Stimulated activated CD4-positive, alpha-beta T cell treated with anti-CD3 and anti-CD28 coated beads, TNF-alpha, amount 100 ng/mL, for 24 hours (primary cell): ENCODE measurements at places on chromosomes 2 and 18.

DNA sequence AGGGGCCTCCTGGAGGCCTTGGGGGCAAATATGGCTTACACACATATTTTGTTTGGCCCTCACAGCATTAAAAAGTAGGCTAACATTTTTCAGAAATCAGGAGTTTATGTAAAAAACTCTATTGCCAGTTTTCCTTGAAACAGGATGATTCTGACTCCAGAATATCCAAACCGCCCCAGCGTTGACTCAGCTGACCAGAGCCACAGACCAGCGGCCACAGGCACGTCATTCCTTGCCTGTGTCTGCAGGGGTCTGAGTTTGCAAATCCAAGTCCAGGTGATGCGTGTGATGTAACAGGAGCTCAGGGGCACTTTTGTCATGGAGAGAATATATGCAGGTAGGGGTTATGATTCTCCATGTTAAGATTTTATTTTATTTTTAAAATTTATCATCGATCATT lies 79.4 kb upstream of the ALKAL2 start:
- DNase-seq = no peak

GRCh38 chr2:43383533-43383932 lies 157.1 kb upstream of the ZFP36L2 start:
- no peak for DNase-seq

DNA sequence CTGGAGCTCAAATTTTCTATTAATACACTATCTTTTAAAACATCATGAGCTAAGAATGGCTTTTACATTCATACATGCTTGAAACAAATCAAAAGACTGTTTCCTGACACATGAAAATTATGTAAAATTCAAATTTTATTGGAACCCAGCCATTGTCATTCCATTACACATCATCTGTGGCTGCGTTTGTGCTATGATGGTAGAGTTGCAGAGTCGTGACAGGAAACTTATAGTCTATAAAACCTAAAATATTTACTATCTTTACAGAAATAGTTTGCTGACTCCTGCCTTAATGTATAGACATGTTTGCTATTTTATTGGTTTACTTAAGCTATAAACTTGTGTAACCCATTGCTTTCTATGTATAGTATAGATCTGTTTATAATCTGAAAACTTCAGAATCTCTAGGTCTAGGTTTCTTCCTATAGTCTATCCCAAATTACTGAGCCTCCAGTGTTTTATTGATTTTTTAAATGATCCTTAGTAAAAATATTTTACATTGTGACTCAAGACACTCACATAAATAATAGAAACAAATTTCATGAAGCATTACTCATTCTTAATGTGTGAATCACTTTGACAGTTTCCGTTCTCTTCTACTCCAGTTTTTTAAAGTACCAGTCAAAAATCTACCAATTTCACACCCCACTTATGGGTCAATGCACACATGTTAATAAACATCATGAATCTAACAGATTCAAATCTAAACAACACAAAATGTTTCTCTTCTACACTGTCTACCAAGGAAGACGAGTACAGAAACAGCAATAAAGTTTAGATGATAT lies 26.4 kb upstream of the MRPL19 start:
- no peak for DNase-seq

GRCh38 chr18:25284281-25284680 lies 67.7 kb downstream of the ZNF521 start:
- DNase-seq = no peak

- DNase-seq = no peak
Measured at GRCh38 chr2:71798266-71799012, 345.1 kb downstream of the DYSF start.

GRCh38 chr18:47997338-47997780 lies 66.9 kb upstream of the SMAD2 start:
- peak; percentile 12 for DNase-seq

- DNase-seq = peak; percentile 46
Measured at GRCh38 chr18:62324917-62325805, at the start of gene TNFRSF11A. Gene TNFRSF11A (plus strand): TSS chr18:62325310. CDS start chr18:62325353, 43 bp downstream.

DNA sequence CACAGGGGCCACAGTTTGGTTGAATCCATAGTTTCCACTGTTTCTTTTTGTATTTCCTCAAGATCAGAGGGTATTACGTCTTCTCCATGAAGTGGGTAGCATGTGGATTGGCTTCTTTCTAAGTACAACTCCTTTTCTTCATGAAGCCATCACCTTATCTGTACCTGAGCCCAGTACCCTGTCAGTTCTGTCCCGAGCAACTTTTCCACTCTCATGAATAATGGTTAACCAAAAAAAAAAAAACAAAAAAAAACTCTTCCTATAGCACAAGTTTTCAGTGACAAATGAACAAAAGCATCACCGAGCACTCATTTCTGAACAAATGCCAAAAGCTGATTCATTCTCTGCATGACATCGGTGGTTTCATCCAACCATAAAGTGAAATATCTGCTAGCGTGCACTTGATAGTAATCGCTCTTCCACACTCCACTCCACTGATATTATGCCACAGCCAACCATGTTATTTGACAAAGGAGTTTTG lies 53.0 kb upstream of the CCDC150 start:
- no peak for DNase-seq

DNA sequence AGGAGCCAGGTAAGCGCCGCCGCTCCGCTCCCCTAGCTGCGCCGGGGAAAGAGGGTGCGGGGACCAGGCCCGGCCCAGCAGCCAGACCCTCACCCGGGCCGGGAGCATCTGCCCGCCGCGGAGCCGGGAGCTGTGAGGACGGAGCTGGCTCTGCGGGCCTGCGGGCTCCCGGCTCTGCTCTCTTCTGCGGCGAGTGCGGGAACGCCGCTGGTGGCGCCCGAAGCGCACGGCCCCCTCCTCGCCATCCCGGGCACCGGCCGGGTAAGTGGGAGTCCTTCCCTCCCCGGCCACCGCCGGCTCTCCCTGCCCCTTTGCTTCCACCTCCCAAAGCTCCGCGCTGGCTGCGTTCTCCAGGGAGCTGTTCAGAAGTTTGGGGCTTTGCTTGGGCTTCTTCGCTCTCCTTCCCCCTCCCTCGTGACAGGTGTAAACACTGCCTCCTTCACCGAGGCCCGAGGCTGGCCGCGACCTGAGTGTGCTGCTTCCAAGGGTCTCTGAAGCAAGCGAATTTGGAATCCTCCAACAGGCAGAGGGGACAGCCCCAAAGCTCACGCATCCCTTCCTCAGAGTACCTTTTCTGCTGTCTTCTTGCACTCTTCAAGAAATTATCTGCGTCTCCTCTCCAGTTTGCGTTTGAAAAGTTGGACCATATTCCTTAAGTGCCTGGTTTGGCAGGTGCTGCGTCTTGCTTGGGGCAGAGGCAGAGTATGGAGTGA lies 632 bp downstream of the AFTPH start:
- DNase-seq = no peak

- no peak for DNase-seq
Measured at GRCh38 chr2:42359965-42360483, 993 bp downstream of the COX7A2L start.

- peak; percentile 94 for DNase-seq
Measured at GRCh38 chr2:200864176-200865034, at the start of gene CLK1. Gene CLK1 (minus strand): TSS chr2:200864658. CDS start chr2:200861862, 2,796 bp downstream.

DNA sequence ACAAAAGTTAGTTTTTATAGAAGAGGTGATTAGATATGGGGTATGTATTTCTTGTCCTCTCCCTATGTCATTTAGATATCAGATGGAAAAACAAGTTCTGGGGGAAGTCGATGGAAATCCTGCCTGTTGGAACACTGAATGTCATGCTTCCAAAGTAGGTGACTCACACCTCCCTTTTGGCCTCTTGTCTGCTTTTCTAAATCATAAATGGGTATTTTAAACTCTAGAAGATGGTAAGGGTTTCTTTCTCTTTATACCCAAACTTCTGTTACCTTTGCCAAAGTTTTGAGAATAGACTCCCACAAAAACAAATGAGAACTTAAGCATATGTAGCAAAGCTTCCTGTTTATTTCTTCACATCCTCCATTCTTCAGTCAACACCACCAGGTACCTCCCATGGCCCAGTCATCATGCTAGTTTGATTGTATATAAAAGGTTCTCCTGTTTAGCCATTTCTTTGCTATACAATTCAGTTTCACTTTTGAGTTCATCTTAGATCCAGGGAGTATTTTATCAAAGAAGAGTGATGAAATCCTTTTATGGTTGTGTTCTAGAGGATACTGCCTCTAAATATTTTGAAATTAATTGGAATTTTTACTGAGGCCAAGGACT lies 63.9 kb downstream of the PRKRA start:
- no peak for DNase-seq

DNA sequence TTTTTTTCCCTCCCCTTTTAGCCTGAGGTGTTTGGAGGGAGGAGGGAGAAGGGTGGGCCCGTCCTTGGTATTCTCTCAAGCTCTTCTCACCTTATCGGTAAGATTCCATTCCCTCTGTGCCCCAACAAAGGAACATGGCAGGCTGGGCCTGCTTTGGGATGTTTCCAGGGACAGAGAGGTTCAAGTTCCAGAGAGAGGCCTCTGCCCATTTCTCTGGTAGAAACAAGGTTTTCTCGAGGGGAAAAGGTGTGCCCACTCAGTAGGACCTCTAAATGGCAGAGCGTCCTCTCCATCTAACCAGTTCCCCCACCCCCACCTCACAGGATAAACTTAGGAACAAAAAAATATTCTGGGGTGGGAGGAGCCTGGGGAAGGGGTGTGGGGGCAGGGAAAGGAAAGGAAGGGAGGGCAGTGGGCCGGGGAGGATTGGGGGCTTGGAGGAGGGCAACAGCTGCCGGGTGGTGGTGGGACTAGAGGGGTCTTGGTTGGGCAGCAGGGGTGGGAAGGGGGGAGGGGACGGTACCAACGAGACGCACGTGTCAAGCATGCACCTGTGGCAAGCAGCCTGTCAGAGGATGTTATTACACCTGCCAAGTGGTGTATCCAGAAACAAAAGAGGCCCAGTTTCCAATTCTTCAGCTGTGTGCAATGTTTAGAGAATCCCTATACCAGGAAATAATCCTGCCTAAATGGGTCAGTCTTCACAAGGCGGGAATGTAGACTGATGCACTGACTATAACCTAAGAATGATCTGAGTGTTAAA lies 2.1 kb downstream of the PCBP1 start:
- no peak for DNase-seq

- no peak for DNase-seq
Measured at GRCh38 chr2:203732953-203733510, 26.6 kb downstream of the CD28 start.

- DNase-seq = no peak
Measured at GRCh38 chr2:133841900-133842299, 273.6 kb upstream of the NCKAP5 start.

- DNase-seq = no peak
Measured at GRCh38 chr2:72153026-72153791, 5.5 kb upstream of the CYP26B1 start.

- no peak for DNase-seq
Measured at GRCh38 chr18:24741965-24742724, 281.7 kb downstream of the HRH4 start.

DNA sequence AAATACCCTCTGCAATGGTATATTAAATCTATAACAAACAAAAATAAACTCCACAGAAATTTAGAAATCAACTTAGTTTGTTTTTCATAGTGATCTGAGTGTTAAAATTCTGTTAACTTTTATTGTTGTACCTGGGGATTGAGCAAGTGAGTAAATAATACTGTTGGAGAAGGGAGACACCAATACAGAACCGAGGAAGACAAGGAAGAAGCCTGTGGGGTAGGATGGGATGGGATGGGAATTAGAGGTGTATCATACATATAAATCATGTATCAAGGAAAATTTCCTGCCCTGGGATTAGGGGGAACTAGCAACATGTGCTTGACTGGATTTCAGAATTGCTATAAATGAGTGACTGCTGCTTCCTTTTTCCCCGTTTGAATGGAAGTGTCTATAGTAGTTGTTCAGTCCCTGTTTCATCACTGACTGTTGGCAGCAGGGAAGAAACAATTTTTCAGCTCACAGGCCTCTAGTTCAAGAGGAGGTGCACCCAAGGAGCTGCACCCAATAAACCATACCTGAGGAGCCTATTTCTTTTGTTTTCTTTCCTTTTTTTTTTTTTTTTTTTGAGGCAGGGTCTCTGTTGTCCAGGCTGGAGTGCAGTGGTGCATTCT lies 53.1 kb downstream of the SP110 start:
- no peak for DNase-seq

- no peak for DNase-seq
Measured at GRCh38 chr2:64722291-64723044, 68.8 kb upstream of the SERTAD2 start.

DNA sequence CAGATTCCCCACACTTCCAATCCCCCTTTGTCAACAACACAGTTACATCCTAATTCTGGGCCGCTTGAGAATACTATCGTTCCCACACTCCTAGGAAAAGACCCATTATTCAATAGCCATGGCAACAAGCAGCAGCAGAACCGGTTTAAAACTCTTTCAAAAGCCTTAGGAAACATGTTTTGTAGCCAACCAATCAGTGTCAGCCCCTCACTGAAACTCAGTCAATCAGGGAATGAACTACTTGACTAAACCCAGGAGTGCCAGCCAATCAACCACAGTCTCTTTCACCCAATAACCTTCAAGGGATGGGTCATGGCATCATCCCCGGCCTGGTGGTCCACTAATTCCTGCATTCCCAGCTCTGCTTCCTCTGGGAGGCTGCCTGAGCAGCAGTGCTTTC lies 204.8 kb upstream of the HS6ST1 start:
- DNase-seq = no peak

GRCh38 chr2:159009940-159010339 lies 41.5 kb downstream of the TANC1 start:
- DNase-seq = no peak

- no peak for DNase-seq
Measured at GRCh38 chr2:11899264-11899818, 152.9 kb downstream of the LPIN1 start.

- no peak for DNase-seq
Measured at GRCh38 chr2:118817469-118817868, 30.0 kb downstream of the EN1 start.

DNA sequence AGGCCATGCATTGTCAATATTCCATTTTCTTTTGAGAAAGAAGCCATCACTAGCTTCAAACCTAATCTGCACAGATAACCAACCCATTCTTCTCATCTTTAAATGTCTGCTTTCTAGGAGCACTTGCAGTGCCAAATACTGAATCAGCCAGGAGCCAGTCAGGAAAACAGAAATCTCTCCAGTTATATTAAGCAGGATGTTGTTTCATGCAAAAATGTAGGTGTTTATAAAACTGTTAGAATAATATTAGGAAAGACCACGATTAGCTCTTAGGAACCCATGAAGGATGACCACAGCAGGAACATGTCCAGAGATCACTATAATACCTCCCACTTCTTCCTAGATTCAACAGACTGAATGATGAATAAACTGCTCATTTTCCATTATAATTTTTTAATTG lies 86.0 kb downstream of the TTC32 start:
- no peak for DNase-seq

DNA sequence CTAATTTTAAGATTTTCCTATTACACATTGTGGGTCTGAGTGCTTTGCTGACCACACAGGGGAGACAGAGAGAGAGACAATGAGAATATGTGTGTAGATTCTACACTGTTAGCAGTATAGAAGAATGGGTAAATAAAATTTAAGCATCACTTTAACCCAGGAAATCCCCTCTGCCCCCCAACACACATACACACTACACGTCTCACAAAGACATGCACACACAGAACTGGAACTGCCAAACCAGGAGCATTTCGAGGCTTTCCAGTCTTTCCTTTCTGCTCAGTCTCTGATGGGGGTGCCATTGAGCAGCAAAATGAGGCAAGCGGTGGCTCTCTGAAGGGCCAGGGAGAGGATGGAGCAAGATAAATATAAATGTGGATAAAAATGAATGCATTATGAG lies 2.5 kb downstream of the MERTK start:
- DNase-seq = no peak

GRCh38 chr18:73880387-73880786 lies 267.2 kb downstream of the FBXO15 start:
- no peak for DNase-seq

GRCh38 chr2:156394033-156394741 lies 42.0 kb upstream of the GPD2 start:
- DNase-seq = no peak
